ENCODE measurements at places on chromosomes 11 and 22.

- no peak for DNase-seq
Observed at GRCh38 chr22:45867118-45867905, 109.7 kb downstream of the WNT7B start.

- DNase-seq: no peak
Observed at GRCh38 chr11:133399855-133400625, 132.3 kb downstream of the OPCML start.

- DNase-seq: no peak
Observed at GRCh38 chr11:69499186-69499917, 17.9 kb downstream of the LINC01488 start.

- DNase-seq: no peak
Observed at GRCh38 chr11:69033431-69033830, 15.3 kb upstream of the TPCN2 start.

DNA sequence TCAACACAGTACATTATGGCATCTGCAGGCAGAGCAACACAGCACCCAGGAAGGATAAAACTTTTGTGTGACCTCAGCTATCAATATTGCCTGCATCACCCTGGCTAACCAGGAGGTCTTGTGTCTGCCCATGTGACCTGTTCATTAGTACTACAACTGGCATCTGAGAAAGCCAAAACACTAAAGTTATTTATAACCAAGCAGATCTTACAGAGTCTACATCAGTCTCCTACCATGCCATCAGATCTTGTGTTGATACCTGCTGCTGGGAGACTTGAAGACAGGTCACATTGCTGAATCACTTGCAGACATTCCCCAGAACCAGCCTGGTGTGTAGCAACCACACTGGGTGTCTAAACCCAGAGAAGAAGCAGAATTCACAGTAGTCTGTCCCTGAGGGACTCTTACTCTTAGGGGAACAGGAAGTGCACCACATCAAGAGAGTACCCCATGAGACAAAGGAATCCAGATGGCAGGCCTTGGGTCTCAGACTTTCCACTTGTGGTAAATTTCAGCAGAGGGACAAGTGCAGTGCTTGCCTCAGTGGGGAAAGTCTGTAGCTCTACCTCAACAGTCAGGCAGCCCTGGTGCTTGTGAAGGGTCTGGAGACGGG, 7.0 kb downstream of the OR9G1 start:
- DNase-seq: no peak

DNA sequence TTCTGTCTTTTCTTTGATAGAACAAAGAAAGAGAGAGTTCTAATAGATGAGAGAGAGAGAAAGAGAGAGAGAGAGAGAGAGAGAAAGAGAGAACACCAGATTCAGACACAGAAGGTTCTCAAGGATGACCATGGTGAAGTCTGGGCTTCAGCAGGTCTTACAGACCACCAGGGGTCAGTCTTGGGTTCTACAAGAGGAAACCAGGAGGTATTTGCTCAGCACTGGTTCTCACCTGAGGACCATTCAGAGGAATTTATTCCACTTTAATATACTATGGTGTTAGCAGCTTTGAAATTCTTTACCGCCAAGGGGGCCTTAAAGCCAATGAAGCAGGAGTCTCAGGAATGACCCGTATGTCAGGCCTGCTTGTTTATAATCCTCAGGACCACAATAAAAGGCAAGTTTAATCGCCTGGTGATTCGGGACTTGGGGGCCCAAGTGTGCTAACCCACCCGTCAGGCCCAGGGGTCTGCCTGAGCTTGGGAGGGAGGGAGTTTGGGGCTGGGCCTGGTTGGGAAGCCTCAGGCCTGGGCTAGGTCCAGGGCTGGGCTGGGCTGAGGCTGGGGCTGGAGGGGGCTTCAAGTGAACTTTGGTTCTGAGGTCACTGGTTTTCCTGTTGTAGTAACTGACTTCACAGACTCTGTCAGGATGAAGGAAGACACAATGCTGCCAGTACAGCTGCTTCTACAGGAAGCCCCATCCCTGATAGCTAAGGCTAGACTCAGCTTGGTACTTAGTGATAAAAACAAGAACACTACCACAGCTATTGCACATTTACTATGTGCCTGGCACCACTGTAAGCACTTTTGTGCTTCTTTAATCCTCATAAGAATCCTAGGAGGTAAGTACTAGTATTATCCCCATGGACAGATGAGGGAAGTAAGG, 179.2 kb upstream of the ZBED5 start:
- DNase-seq: peak; percentile 37

- DNase-seq: no peak
Observed at GRCh38 chr22:30397656-30398635, 1.1 kb downstream of the SEC14L2 start.

DNA sequence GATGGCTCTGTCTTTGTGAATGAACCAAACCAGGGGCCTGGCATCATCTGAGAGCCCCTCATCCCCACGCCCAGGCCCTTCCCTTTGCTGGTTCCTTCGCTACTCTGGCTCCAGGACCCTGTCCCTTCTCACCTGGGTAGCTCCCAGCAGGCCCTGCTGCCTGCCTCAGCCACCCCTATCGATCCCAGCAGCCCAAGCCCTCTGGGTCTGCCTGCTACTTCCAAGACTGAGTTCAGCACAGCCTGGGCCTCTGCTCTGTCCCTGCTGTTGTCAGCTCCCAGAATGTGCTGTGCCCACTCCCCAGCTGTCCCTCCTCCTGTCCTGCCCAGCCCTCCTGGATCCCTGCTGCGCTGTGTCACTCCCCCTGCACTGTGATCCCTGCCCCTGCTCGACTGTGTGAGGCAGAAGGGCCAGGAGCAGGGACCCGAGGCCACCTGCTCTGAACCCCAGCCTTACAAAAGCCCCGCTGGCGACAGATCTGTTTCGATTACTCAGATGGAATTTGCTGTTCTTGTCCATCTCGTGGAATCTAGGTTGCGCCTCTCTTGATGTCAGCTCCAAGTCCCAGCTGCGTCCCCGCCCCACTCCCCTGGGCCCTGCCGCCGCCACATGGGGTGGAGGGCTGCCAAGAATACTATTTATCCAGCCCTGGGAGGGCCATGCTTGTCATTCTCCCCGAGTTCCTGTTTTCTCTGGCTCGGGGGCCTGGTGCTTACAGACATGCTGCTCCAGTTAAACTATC, 13.0 kb downstream of the MRPL21 start:
- DNase-seq: no peak

DNA sequence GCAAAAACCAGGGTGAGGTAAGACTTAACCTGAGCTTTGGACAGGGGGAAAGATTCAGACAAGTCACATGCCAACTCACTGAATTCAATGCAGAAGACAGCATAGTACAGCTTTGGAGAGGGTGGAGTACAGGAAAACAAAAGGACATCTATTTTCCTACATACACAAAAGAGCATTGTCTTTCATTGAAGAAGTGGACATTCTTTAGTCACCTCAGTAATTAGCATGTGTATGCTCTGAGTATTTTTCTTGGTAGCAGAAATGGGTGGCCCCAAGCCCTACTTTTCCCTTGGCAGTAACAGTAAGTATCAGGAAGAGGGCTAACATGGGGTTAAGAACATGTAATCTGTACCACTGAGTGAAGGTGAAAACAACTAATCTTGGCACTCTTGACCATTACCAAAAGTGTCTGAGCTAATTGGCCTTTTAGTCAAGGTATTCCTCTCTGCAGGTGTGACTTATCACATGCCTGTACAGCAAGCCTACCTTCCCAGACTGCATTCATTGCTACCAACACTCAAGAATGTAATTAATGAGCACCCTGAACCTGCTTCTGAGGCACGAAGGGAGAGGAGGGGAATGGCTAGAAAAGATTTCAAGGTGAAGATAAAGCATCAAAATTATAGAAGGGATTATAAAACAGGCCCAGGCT, 33.9 kb downstream of the SYTL2 start:
- no peak for DNase-seq

DNA sequence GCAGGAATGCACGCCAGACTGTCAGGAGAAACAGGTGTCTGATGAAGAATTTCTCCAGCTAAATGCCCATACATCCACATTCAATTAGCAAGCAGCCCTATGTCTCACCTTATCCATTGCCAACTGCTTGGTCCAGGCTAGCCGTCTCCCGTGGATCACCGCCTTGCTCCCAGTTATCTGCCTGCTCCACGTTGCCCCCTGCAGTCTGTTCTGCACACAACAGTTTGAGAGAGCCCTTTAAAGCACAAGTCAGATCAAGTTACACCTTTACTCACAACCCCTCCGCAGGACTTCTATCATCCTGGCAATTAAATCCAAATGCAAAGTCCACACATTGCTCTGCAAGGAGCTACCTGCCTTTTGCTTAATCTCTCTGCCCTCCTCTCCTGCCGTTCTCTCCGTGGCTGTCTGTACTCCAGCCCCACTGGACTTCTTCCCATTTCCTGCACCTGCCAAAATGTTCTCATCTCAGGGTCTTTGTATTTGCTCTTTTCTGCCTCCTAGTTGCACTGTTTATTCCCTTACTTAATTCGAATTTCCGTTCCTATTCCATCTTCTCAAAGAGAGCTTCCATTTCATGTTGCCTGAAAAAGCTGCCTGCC, 185.3 kb upstream of the LARGE1 start:
- DNase-seq: no peak

DNA sequence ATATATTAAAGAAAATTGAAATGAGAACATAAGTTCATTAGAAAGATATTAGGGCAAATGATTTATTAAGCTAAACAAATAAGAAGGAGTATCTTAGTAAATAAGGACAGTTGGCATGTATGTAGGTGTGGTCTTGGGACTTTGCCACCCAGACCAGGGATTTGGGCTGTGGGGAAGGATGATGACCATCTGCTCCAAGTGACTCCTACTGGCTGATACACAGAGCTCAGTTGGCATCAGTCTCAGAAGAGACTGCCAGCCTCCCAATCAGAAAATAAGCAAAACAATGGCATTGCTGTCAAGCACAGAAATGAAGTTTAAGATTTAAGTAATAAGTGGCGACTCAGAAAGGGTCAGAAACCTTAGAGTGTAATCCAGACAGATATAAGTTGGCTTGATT, 49.5 kb downstream of the PAX6 start:
- no peak for DNase-seq

- DNase-seq: no peak
Observed at GRCh38 chr11:102322560-102322959, 5.3 kb downstream of the BIRC3 start.

DNA sequence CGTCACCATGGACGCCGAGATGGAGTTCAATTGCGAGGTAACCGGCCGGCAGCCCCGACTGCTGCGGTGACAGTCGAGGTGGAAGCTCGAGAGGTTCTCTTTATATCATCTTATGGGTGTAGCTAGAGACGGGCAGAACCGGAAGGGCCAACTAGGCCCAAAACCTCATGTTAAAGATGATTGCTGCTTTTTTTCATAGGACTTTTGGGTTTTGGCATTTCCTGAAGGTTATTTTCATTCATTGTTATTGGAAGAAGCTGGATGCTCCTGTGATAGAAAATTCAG, 585 bp downstream of the NF2 start:
- DNase-seq: no peak

GRCh38 chr11:120622189-120622875, 110.8 kb downstream of the GRIK4 start:
- no peak for DNase-seq

DNA sequence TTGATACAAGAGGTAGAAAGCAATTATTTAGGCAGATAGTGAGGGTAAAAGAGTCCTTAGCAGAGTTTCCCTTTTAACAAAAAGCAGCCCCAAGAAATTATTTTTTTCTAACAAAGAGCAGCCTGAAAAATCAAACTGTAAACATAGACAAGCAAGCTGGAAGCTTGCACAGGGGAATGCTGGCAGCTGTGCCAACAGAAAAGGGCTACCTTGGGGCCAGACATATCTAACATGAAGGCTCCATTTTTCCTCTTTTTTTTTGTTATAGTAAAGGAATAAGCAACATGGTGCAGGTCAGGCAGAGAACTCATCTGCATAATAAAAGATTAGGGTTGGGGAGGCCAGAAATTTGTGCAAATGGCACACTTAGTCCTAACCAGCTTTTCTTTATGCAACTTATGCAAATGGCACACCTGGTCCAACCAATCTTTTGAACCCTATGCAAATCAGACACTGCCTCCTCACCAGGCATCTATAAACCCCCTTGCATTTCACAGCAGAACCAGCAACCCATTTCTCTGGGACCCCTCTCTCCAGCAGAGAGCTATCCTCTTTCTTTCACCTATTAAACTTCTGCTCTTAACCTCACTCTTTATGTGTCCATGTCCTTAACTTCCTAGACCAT, 41.8 kb downstream of the PDGFD start:
- no peak for DNase-seq

DNA sequence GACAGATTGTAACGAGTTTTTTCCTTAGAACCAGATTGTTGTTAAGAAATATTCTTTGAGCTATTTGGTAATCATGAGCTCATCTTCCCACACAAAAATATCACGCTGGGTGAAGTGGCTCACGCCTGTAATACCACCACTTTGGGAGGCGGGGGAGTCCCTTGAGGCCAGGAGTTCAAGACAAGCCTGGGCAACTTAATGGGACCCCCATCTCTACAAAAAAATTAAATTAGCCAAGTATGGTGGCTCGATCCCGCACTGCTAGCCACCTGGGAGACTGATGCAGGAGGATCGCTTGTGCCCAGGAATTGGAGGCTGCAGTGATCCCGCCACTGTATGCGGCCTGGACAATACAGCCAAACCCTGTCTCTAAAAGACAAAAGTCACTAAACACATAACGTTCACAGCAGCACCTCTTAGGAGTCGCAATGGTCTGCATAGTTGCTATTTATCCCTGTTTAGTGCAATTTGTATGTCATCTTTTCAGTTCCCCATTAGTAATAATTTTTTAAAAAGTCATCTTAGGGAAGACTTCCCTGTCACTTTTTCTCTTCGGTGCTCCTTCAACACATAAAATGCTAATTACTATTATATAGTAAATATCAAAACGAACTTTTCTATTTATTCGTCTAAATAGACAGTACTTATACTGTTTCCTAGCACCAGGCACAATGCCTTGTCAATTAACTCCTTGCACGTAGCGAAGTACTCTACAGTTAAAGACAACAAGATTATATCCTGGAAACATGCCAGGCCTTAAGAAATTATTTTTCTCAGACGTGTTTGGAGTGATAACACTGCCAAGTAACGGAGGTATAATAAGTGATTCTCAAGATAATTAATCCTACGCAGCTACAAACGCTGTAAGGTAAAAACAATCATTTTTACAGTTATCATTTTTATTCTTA, 1.1 kb downstream of the ST13 start:
- DNase-seq: no peak

Measured in T-helper 1 cell (primary cell).